ENCODE measurements at places on chromosomes 2 and 18. TPM values are rescaled to one million over a fixed set of nuclear protein-coding genes. Genes with fewer than 3 reads are reported as not detected.

GRCh38 chr18:39172695-39173421 is 1607.3 kb upstream of the CELF4 start:
- H3K4me3 ChIP-seq: no peak overlapping the region
- no peaks in the 10 kb centered on the region for H3K27me3 ChIP-seq

GRCh38 chr2:232362174-232362900 is 16.2 kb upstream of the ALPP start:
- H3K27ac ChIP-seq: no peak overlapping the region
- no peaks in the 10 kb centered on the region for H3K27me3 ChIP-seq
- no peaks in the 10 kb centered on the region for H3K36me3 ChIP-seq

GRCh38 chr2:240688553-240688919 is 3.1 kb upstream of the AQP12A start:
- no peaks in the 10 kb centered on the region for H3K27me3 ChIP-seq
- H3K4me3 ChIP-seq: no peak overlapping the region
- H3K36me3 ChIP-seq: no peaks in the 10 kb centered on the region
- DNase-seq: no peak

DNA sequence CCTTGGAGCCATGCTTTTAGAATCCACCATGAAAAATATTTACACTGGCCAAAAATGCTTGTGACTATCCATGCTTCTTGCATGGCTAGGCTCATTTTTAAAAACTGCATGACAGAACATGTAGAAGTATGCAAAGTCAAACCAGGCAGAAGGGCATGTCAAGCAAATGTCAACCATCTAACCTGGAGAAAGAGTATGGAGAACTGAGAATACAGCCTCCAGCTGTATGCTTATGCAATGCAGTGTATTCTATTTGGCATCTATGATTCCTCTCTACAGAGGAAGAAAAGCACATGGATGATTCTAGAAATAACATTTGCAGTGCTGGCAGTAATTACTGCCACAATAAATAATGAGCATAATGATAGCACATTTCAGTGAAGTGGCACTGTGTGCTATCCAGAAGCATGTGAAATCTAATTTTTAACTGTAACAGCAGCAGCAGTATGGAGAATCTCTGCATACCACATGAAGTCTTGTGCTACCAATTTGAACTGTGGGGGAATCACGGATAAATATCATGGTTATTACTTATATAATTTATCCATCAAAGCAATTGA is 87.3 kb upstream of the CCDC141 start:
- no peak overlapping the region for H3K4me3 ChIP-seq
- H3K27ac ChIP-seq: no peak overlapping the region
- H3K4me1 ChIP-seq: no peaks in the 10 kb centered on the region
- no peaks in the 10 kb centered on the region for H3K36me3 ChIP-seq
- no peak for DNase-seq
- H3K27me3 ChIP-seq: no peaks in the 10 kb centered on the region

DNA sequence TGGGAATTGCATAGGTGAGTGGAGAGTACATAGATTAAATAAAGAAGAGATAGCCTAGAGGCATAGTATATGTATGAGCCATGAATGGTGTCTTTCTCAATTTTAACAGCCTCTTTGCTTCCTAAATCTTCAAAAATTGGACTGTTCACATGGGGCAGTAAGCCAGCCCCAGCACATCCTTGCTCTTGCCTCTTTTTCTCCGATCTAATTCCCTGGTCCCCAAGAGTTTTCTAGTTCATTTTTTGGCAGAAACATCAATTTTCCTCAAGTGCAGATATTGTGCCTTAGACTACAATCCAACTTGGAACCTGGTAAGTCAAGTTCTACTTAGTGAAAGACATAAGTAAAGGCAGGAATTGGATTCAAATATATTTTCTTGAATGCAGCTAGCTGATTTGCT is 49.8 kb upstream of the ITGB6 start:
- no peaks in the 10 kb centered on the region for H3K4me1 ChIP-seq
- H3K27me3 ChIP-seq: no peaks in the 10 kb centered on the region
- no peak for DNase-seq
- no peak overlapping the region for H3K27ac ChIP-seq
- no peaks in the 10 kb centered on the region for H3K36me3 ChIP-seq

DNA sequence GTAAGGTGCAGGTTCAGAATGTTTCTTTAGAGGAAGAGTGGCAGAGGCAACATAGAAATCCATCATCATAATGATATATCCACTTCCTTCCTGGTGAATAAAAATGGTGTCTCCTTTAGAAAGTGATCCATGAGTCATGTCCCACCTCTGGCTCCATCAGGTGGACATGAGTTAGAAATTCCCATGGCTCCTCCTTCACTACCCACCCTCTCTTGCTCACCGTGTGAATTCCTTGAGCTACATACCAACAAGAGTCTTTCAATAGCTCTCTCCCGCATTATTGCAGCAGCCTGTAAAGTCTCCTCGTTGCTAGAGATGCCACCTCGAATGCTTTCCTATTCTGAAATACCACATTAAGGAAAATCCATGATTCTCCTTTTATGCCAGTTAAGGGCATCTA is 317.6 kb downstream of the LNPK start:
- H3K27ac ChIP-seq: no peak overlapping the region
- no peaks in the 10 kb centered on the region for H3K27me3 ChIP-seq
- no peak overlapping the region for H3K4me3 ChIP-seq
- no peaks in the 10 kb centered on the region for H3K36me3 ChIP-seq
- no peak for DNase-seq

DNA sequence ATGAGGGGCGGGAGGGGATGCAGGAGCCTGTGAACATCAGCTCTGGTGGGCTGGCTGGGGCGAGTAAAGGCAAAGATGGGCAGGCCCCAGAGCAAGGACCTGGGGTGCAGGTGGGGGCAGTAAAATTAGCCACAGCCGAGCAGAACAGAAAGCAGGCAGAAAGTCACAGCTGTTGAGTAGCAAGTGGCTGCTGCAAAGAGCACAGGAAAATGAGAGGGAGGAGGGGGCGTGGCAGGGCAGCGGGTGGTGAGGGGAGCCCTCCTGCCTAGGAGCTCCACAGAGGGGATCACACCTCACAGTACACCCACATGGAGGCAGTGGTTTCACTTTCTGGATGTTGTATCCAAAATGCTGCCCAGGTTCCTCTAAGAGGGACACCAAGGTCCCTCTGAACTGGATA is 79.6 kb downstream of the LBH start:
- H3K4me1 ChIP-seq: no peaks in the 10 kb centered on the region
- H3K36me3 ChIP-seq: no peaks in the 10 kb centered on the region
- no peaks in the 10 kb centered on the region for H3K27me3 ChIP-seq
- DNase-seq: no peak

RBKS gene
- total RNA-seq: 2.4 TPM

HOXD12 gene
- 0.27 TPM for total RNA-seq

CKAP2L gene
- 27.5 TPM for total RNA-seq

MSTN gene
- 0.12 TPM for total RNA-seq

GTF2A1L gene
- 0.22 TPM for total RNA-seq

CLEC4F gene
- total RNA-seq: not detected

FSIP2 gene
- total RNA-seq: not detected

PDCD1 gene
- total RNA-seq: 0.22 TPM

KRTCAP3 gene
- total RNA-seq: 65.7 TPM

Data from HCT116 (cell line).